ENCODE measurements at places on chromosomes 13 and 19.
A peak's percentile ranks its signal among the peaks of the same experiment; 100 is the strongest.

GRCh38 chr13:26529441-26529840, 28.0 kb upstream of the WASF3 start:
- peak; percentile 15 for DNase-seq

DNA sequence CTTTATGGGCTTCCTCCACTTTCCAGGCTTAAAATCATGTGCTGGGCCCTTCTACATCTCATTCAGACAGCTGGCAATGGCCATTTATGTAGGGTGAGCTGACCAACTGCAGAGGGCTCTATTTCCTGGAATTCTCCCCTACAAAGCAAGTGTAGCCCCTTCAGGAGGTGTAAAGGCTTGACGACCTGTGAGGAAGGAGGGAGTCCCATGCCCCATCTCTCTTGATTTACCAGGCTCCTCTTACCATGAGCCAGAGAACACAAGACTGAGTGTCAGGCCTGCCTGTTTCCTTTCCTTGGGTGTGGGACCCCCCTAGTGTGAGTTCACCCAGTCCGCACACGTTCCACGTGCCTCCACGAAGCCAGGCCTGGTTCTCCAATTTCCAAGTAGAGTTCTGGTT, 16.6 kb downstream of the ZNF536 start:
- DNase-seq, result no peak

DNA sequence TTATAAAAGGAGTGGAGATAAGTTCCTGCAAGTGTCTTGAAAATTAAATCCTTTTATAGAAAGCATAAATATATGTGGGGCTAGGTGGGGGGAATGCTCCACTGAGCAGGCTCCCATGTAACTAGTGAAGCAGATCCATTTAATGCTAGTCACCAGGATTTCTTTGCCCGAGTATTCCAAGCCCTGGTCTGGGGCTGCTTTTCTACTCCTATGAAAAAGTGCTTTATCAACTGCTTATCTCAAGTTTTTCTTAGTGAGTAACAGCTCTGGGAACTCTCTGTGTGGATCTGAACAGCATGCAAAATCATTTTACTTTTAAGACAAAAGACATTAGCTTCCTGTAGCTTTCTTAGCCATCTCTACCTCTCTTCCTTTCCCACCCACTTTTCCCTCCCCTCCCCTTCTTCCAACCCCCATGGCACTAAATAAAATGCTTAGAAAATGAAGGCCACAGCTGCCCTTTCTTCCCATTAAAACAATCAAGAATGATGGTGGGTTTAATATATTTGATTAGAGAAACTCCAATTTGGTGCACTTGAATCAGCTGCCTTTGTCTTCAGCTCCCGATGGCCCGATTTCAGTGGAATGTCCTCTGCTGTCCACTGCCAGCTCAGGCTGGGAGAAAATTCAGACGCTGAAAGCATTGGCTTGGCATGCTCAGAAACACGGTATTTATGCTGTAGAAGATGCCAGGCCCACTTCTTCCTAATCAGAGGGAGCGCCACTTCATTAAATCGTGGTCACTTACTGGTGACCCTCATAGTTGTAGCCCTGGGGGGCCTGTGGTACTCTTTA, 475.1 kb downstream of the FOXO1 start:
- no peak for DNase-seq

DNA sequence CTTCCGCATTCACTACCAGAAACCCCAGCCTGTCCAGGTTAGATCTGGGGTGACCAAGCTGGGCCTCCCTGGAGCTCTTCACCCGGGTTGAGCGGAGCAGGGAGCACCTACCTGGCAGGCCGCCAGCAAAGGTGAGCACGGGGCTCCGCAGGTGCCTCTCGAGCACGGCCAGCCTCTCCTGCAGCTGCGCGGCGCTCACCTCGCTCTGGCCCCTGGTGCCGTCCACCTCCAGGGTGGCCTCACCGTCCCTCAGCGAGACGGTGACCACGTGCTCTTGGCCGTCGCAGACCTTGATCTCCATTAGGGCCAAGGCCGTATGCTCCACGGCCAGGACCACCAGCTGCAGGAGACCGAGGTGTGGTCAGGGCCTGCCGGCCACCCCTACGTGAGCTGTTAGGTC, 42.0 kb downstream of the GAS6 start:
- no peak for DNase-seq

- DNase-seq, result no peak
Measured at GRCh38 chr13:38264363-38265131, 85.1 kb upstream of the UFM1 start.

- no peak for DNase-seq
Measured at GRCh38 chr19:36527873-36528193, 238 bp downstream of the ZNF260 start.

All from HepG2 (cell line).